ENCODE measurements at places on chromosomes 2 and 18.

GRCh38 chr2:235358981-235359471 lies 134.8 kb upstream of the AGAP1 start:
- DNase-seq: no peak

DNA sequence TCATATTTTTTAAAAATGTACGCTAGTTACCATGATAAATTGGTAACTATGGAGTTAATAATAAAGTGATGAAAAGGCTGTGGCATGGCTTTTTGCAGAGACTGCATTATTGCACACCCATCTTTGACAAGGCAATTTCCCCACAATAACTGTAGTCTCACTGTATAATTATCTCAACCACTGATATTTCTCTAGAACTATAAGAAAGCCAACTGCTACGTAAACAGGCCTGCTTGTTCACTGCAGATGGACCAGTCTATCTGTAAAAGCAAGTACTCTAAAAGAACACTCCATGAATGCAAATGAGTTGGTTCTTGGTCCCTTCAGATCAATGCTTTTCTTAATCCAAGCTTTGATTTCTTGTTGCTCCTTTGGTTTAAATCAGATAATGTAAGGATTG lies 218.7 kb downstream of the RBM43 start:
- DNase-seq: no peak

GRCh38 chr2:88959480-88960204 lies 268.2 kb downstream of the RPIA start:
- no peak for DNase-seq

GRCh38 chr2:85851253-85852151 lies 37.3 kb downstream of the ST3GAL5 start:
- DNase-seq: no peak

DNA sequence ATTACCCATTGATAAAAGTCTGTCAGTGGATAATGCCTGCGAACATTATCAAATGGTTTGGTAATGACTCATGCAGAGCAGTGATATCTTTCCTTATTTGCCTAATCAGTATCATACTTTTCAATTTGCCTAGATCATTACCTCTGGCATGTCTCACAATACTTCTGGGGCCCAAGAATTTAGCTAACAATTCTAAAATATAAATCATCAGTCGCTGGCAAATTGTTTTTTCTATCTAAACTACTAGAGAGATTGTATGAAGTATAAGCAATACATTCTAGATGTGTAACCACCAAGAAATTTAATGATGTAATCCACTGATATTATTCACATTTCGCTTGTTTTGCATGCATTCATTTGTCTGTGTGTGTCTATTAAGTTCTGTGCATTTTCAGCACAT lies 191.2 kb upstream of the CDH19 start:
- no peak for DNase-seq

GRCh38 chr2:76157531-76157930 lies 446.8 kb upstream of the GCFC2 start:
- no peak for DNase-seq

GRCh38 chr18:65988386-65988785 lies 237.6 kb downstream of the CDH7 start:
- no peak for DNase-seq
